ENCODE measurements at places on chromosomes 11 and 22.

DNA sequence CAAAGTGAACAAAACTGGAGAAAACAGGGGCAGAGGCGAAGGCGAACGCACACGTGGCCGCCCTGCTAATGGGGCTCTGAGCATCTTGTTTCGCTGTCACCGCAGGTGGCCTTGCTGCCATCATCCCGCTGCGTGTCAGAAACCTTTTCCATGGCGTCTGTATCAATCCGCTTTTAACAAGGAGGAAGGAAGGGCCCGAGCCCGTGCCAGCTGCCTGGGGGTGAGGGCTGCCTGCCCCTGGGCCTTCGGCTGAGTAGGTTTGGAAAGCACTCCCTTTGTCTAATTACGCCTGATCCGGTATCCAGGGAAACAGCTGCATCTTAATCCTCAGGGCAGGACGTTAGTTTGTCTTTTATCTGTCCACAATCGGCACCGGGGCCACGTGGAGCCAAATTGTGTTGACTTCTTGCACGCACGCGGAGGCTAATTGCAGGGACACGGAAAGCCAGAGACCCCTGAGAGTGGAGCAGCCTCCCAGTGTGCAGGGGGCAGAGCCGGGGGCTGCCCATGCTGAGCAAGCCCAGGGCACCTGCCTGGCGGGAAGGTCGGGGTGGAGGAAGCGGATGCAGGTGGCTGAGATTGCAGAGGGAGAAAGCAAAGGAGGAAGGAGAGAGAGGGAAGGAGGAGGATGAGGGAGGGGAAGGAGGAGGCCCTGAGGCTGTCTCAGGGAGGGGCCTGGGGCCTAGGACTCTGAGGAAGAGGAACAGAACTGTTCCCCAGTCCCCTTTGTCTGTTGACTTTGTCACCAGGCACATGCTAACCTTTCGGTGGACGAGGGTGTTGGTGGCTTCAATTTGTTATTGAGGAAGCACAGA lies 19.2 kb upstream of the TH start:
- no peak for DNase-seq

DNA sequence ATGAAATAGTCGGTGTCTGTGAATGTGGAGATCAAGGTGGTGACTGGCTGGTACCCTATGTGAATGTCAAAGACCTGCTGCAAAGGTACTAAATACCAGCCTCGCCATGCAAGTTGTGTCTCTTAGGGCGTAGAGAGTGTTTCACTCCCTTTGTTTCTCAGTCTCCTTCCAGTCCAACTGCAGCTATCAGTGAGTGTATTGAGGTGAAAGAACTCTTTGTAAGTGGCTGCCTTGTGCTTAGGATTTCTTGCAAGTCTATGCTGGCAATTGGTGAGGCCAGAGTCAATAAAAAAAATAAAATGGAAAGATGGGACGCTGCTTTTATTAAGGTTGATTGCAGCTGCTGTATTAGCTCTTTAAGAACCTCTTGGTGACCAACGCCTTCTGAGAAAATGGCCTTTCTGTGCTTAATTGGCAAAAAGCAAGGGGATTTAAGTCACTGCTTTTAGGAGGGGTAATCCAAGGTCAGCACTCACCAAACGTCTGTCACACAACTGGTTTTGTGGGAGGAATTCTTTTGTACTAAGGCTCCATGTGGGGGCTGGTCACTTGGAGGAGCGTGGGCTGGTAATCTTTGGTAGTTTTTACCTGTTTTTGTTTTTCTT lies 95.1 kb downstream of the PARVA start:
- DNase-seq, result no peak

- DNase-seq, result no peak
Measured at GRCh38 chr22:46607483-46608114, 12.6 kb upstream of the GRAMD4 start.

DNA sequence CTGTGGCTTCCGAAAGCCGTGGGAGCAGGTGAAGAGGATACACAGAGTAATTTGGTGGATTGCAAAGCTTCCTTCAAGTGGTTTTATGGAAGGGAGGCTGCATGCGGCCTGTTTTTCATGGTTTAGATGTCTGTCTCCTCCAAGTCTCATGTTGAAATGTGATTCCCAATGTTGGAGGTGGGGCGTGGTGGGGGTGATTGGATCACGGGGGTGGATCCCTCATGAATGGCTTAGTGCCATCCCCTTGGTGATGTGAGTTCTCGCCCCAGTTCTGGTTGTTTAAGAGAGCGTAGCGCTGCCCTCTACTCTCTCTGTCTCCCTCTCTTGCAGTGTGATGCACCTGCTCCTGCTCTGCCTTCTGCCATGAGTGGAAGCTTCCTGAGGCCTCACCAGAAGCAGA lies 247.8 kb upstream of the B3GAT1 start:
- no peak for DNase-seq

- no peak for DNase-seq
Measured at GRCh38 chr11:65857500-65857852, 504 bp downstream of the CFL1 start.

DNA sequence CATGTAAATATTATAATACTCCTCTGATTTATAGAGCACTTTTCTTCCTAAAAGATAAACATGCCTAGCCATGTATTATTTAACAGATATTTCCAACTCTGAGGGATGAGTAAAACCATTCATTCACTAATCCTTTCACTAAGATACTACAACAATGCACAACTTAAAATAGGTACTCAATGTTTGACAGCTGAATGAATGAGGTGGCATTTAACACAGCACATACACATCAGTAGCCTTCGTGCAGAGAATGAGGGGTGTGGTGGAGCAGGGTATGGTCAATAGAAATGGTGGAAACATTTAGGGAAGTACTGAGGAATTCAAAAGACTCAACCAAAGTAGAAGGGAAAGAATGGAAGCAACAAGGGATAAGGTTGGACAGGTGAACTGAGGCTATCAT lies 46.7 kb upstream of the MTNR1B start:
- DNase-seq, result no peak

DNA sequence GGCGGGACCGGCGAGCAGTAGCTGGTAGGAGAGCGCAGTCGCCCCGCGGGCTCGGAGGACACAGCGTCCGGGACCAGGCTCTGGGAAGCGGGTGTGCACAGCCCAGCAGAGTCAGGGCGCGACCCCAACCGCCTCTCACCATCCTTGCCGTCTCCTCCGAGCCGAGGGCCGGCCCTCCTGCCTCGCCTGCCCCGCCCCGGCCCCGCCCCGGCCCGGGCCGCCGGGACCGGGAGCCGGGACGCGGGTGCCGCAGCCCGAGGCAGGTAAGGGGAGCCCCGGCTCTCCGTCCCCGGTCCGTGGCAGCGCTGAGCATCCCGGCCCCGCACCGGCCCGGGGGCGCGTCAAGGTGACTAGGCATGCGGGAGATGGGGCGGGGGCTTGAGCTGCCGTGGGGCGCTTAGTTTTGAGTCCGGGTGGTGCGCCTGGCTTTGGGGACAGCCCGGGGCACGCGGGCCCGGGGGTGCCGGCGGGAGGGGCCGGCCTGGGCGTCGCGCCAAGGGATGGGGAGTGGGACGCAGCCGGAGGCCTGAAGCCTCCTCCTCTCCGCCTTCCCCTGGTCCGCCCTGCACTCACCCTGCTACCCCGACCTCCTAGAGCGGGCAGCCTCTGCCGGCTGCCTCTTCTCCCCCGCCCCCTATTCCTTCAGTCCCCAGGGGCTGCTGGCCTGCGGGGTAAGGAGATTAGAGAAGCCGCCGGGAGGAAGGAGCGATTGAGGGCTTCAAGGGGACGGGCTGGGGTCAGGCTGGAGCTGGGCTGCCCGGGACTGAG lies at the start of gene ABCG4:
Gene ABCG4, plus strand, starts transcription at position 35 of the 768 bp plus-strand sequence. CDS start 914 bp downstream, outside the sequence.
- DNase-seq, result peak; percentile 45

DNA sequence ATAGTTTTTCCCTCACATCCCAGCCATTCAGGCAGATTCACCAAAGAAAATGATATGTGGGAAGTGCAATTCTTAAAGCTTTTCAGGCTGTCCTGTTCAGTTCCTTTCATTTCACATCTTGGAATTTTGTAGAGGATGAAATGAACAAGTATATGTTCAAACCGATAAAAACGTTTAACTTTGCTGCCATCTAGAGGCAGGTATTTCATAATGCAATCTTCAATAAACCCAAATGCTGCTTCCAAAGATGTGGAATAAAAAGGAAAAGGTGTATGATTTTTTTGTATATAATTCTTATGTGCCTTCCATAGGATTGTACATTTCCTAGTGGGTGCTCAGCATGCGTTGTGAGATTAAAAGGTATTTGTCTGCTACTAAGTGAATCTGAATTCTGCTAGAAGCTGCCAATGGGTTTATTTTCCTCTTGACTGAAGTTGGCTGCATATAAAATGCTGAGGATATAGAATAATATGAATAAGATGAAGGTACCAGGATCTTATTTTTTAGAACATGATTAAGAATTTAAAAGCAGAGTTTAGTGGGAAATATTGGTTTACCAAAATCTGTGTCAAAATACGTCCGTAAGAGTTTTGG lies 199.3 kb downstream of the PGR start:
- DNase-seq, result peak; percentile 74

- no peak for DNase-seq
Measured at GRCh38 chr22:39648630-39648950, 78.0 kb downstream of the CACNA1I start.

GRCh38 chr22:46770726-46771125 lies 8.3 kb downstream of the TBC1D22A start:
- no peak for DNase-seq

GRCh38 chr22:26054841-26055605 lies 114.2 kb upstream of the SEZ6L start:
- DNase-seq, result peak; percentile 58

Measured in cerebellar cortex (tissue), 1 donor.